Trophoblast cell (in vitro differentiated cells and primary cell): ENCODE measurements at places on chromosomes 2 and 18.

GRCh38 chr2:97660775-97661389, 3.0 kb downstream of the ACTR1B start:
- H3K36me3 ChIP-seq: peaks cover 46% of the 10 kb centered on the region
- no peaks in the 10 kb centered on the region for H3K27me3 ChIP-seq
- no peak for DNase-seq

DNA sequence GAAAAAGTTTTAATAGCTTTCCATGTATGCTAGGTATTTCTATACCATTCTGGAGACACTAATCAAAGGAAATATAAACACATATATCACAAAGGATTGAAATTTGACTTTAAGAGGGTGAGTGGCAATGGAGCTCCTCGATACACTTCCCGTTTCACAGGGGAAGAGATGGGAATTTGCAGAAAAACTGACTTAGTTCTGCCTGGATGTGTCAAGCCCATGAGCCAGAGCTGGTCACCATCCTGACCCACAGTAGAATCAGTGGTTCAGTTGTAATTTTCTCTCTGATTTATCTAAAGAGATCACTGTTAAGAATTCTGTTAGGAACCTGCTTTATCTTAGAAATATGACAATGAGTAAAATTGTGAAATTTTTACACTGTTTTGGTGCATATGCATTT, 34.2 kb downstream of the PLCL1 start:
- no peaks in the 10 kb centered on the region for H3K27me3 ChIP-seq
- no peak overlapping the region for H3K4me3 ChIP-seq
- no peaks in the 10 kb centered on the region for H3K36me3 ChIP-seq
- no peak for DNase-seq

DNA sequence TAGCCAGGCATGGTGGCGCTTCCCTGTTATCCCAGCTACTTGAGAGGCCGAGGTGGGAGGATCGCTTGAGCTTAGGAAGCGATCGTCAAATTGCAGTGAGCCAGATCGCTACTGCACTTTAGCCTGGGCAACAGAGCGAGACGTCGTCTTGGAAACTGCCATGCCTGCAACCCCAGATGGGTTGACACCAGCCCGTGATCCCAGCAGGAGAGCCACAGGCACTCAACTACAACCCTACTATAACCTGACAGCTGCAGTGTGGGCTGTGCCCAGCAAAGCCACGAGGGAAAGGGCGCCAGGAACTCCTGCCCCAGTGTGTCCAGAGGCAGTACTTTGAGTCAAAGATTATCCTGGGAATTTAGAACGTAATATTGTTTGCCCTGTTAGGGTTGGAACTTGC, 85.6 kb downstream of the SS18 start:
- peaks cover 2% of the 10 kb centered on the region for H3K36me3 ChIP-seq
- no peaks in the 10 kb centered on the region for H3K27me3 ChIP-seq
- H3K4me3 ChIP-seq: no peak overlapping the region
- H3K27ac ChIP-seq: no peak overlapping the region
- no peaks in the 10 kb centered on the region for H3K4me1 ChIP-seq
- DNase-seq: no peak

DNA sequence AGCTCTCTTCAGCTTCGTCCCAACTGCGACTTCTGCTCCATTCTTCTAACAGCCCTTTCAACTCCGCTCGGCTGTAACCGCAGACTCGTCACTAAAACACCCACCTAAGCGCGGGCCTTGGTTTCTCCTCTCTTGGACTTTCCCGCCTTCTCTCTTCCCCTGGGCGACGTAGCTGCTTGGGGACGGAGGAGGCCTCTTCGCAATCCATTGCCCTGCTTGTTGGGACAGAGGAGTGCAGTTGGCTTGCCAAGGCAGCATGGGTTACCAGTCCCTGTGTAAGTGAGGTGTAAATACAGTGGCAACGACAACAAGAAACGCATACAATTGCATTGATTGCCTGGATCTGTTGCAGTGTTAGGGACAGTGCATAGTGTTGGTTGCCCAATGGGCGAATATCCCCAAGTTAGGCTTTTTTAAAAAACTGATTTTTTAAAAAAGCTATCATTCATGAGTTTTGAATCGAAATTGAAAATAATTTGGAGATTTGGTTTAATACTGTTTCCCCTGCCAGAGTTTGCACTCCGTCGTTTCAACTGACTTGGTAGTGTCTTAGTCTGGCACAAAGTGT, 484 bp upstream of the DARS1 start:
- no peak overlapping the region for H3K27ac ChIP-seq
- no peaks in the 10 kb centered on the region for H3K27me3 ChIP-seq
- H3K36me3 ChIP-seq: peaks cover 2% of the 10 kb centered on the region
- no peak for DNase-seq
- peaks cover 2% of the 10 kb centered on the region for H3K4me1 ChIP-seq

- no peak overlapping the region for H3K4me3 ChIP-seq
- H3K27ac ChIP-seq: no peak overlapping the region
- peaks cover 4% of the 10 kb centered on the region for H3K36me3 ChIP-seq
- no peaks in the 10 kb centered on the region for H3K27me3 ChIP-seq
- no peak for DNase-seq
- peaks cover 7% of the 10 kb centered on the region for H3K4me1 ChIP-seq
Observed at GRCh38 chr18:49959176-49959575, 145.8 kb upstream of the ACAA2 start.

DNA sequence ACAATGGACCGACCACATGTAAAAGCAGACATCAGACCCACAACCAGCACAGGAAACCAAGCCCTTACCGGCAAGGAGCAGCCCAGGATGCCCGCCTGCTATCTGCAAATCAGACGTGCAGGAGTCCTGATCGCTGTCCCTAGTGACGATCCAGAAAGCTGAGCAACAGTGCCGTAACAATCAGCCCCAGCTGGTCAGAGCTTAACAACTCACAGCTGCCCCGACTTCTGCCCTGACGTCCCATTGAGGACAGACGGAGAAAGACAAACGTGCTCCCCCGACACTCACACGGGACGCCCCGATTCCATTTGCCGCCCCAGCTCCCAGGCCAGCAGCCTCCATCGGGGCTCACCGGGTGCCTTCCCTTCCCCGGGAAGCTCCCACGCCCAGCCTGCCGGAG, 39.8 kb upstream of the PXDN start:
- H3K27me3 ChIP-seq: no peaks in the 10 kb centered on the region
- H3K36me3 ChIP-seq: no peaks in the 10 kb centered on the region
- no peak for DNase-seq
- H3K4me1 ChIP-seq: peaks cover 3% of the 10 kb centered on the region
- H3K4me3 ChIP-seq: no peak overlapping the region

DNA sequence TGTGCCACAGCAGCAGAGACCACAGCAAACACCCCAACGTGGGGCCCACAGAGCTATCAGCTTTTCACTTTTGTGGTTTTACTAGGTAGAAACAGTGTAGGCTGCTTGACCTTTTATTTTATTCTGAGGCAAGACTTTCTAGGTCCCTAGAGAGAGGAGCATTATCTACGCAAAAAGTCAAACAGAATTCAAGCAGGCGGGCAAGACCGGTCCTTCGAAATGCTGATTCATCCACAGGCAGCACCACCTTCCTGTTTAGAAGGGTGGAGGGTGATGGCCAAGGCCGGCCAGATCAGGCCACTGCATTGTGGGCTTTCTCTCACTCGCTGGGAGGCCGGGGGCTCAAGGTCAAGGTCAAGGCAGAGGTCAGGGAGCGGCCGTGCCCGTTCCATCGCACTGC, 573.0 kb downstream of the GALR1 start:
- H3K36me3 ChIP-seq: no peaks in the 10 kb centered on the region
- no peak overlapping the region for H3K4me3 ChIP-seq
- no peaks in the 10 kb centered on the region for H3K27me3 ChIP-seq
- no peaks in the 10 kb centered on the region for H3K4me1 ChIP-seq
- DNase-seq: no peak
- no peak overlapping the region for H3K27ac ChIP-seq

GRCh38 chr2:168566974-168567665, 111.0 kb downstream of the CERS6 start:
- H3K27ac ChIP-seq: no peak overlapping the region
- H3K4me3 ChIP-seq: no peak overlapping the region
- peaks cover 1% of the 10 kb centered on the region for H3K36me3 ChIP-seq
- no peaks in the 10 kb centered on the region for H3K27me3 ChIP-seq

DNA sequence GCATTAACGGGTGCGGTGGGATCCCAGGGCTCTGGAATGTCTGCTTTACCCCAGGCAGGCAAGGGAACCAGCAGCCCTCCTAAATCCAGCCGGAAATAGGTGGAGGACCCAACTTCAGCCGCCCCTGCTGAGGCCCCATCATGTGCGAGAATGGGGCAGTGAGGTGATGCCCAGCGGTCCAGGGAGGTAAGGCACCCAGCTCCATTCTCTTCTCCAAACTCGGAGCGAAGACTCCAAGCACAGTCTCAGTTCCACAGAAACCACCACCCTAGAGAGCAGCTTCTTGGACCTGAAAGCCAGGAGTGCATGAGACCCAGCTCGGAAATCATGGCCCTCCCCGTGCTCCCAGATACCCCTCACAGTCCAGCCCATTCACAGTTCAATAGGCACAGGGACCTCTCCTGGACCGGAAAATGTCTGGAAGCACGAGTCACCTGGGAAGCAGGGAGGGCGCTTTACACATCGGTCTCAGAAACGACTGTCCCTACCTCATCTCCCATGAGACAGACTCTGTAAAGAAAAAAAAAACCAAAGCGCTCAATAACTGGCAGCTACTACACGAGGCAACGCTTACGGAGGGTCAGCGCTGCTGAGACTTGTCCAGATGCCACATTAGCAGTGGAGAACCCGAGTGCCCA, 2.0 kb downstream of the SDC1 start:
- peaks cover 8% of the 10 kb centered on the region for H3K36me3 ChIP-seq
- H3K4me1 ChIP-seq: peaks cover 5% of the 10 kb centered on the region
- H3K27ac ChIP-seq: no peak overlapping the region
- H3K27me3 ChIP-seq: peaks cover 16% of the 10 kb centered on the region
- H3K4me3 ChIP-seq: no peak overlapping the region
- no peak for DNase-seq

GRCh38 chr18:10138719-10139118, 224.9 kb downstream of the VAPA start:
- no peaks in the 10 kb centered on the region for H3K27me3 ChIP-seq
- H3K4me1 ChIP-seq: peaks cover 21% of the 10 kb centered on the region
- H3K36me3 ChIP-seq: no peaks in the 10 kb centered on the region

DNA sequence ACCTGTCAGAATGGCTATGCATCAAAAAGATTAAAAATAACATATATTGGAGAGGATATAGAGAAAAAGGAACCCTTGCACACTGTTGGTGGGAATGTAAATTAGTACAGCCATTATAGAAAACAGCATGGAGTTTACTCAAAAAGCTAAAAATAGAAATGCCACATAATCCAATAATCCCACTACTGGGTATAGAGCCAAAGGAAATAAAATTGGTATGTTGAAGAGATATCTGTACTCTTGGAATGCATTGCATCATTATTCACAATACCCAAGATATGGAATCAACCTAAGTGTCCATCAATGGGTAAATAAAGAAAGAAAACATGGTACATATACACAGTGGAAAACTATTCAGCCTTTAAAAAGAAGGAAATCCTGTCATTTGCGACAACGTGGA, 77.2 kb downstream of the C1D start:
- H3K4me3 ChIP-seq: no peak overlapping the region
- no peaks in the 10 kb centered on the region for H3K36me3 ChIP-seq
- no peak overlapping the region for H3K27ac ChIP-seq
- no peaks in the 10 kb centered on the region for H3K27me3 ChIP-seq
- no peaks in the 10 kb centered on the region for H3K4me1 ChIP-seq
